Uterus (tissue), 4 donors: ENCODE measurements at places on chromosomes 2 and 18. TPM values are rescaled to one million over a fixed set of nuclear protein-coding genes. Genes with fewer than 3 reads are reported as not detected.

The NXPH2 gene
- total RNA-seq, result 1.2 TPM

The GAL3ST2 gene
- not detected for total RNA-seq

The LONRF2 gene
- total RNA-seq, result 73.0 TPM

The NIF3L1 gene
- 64.8 TPM for total RNA-seq

The RNF144A gene
- total RNA-seq, result 67.4 TPM

The DSG1 gene
- total RNA-seq, result not detected

The SERPINB10 gene
- total RNA-seq, result not detected

The GTF3C2 gene
- 21.3 TPM for total RNA-seq

The MPP4 gene
- total RNA-seq, result 0.97 TPM

The SCG2 gene
- total RNA-seq, result not detected

The FLACC1 gene
- total RNA-seq, result 1.5 TPM

The LCT gene
- 0.07 TPM for total RNA-seq

The CIB4 gene
- total RNA-seq, result not detected

The PROC gene
- total RNA-seq, result not detected

The C2orf92 gene
- 10.4 TPM for total RNA-seq

The OR6B2 gene
- not detected for total RNA-seq

The ZBTB7C gene
- 10.2 TPM for total RNA-seq

The GPR45 gene
- total RNA-seq, result not detected

The PSD4 gene
- 10.8 TPM for total RNA-seq

The ANKRD23 gene
- total RNA-seq, result 23.2 TPM

The C2orf42 gene
- total RNA-seq, result 45.7 TPM

The ITGB6 gene
- not detected for total RNA-seq

The AMER3 gene
- total RNA-seq, result not detected

The ERBB4 gene
- 0.59 TPM for total RNA-seq

The PARD3B gene
- 21.8 TPM for total RNA-seq

The DNAJC5G gene
- total RNA-seq, result not detected

The SKOR2 gene
- not detected for total RNA-seq

The EPHA4 gene
- 78.9 TPM for total RNA-seq

The ZAP70 gene
- total RNA-seq, result 3.3 TPM

The HTR2B gene
- 2.9 TPM for total RNA-seq

The ASTL gene
- not detected for total RNA-seq

The CNGA3 gene
- not detected for total RNA-seq

The EN1 gene
- not detected for total RNA-seq

The TCF7L1 gene
- 10.2 TPM for total RNA-seq

The RNMT gene
- total RNA-seq, result 7.9 TPM

The LYG1 gene
- total RNA-seq, result 0.29 TPM

The CFC1 gene
- not detected for total RNA-seq

The SAP130 gene
- total RNA-seq, result 3.6 TPM

The COL6A3 gene
- 1,719 TPM for total RNA-seq
